ENCODE measurements at places on chromosomes 3 and 15.

DNA sequence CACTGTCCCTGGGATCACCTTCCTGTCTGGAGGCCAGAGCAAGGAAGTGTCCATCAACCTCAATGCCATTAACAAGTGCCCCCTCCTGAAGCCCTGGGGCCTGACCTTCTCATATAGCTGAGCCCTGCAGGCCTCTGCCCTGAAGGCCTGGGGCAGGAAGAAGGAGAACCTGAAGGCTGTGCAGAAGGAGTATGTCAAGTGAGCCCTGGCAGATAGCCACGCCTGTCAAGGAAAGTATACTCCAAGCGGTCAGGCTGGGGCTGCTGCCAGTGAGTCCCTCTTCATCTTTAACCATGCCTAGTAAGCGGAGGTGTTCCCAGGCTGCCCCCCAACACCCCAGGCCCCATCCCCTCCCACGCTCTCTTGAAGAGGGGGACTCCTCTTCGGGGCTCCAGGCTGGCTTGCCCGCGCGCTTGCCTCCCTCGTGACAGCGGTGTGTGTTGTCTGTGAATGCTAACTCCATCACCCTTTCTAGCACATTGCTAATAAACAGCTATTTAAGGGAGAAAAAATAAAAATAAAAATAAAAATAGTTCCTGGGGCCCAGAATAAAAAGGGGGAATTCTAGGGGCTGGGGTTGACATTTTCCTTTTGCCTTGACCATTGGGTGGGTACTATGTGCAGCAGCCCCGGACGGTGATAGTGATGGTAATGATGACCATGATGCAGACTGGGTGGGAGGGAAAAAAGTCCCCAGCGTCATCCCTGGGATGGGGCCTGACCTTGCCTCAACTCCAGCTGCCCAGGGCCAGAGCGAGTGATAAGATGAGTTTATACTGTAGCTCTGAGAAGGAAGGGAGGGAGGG, 3.3 kb upstream of the ALAS1 start:
- DNase-seq, result no peak

DNA sequence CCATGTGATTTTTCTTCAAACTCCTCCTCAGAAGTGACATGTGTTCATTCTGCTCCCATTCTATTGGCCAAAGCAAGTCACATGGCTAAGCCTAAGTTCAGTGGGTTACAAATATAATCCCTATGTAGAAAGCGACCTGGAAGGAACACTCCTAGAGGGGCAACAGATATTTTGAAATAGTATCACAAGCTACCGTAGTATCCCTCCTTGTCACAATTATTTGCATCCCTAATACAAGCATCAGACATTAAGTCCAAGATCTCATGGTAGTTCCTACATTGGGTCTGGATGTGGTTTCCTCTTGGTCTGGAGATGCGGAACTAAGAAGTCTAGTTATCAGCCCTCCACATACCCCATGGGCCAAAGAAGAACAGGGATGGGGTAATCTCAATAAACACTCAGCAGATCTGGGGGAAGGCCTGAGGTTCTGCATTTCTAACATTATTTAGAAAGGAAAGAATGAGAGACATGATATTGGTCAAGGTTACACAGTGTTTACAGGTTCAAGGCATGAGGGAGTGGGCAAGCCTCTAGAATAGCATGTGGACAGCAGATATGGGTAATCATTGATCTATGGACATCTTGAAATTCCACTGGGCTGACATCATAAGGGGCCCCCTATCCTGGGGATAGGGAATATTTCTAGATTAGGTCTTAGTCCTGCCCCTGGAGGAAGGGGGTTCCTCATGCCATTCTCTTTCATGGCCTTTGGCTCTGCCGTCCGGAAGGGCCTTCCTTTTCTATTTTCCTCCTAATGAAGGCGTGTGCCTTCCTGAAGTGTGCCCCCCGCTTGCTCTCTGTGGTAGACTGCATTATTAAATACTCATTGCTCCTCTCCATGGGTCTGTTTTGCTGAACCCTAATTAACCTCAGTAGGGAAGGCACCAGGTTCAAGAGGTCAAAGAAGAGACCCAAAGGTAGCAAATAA, 17.8 kb upstream of the ABHD2 start:
- DNase-seq, result peak; percentile 38

GRCh38 chr15:100759106-100759505, 120.5 kb upstream of the ALDH1A3 start:
- DNase-seq, result no peak

- DNase-seq, result no peak
Observed at GRCh38 chr3:89859757-89860156, 752.3 kb downstream of the EPHA3 start.

DNA sequence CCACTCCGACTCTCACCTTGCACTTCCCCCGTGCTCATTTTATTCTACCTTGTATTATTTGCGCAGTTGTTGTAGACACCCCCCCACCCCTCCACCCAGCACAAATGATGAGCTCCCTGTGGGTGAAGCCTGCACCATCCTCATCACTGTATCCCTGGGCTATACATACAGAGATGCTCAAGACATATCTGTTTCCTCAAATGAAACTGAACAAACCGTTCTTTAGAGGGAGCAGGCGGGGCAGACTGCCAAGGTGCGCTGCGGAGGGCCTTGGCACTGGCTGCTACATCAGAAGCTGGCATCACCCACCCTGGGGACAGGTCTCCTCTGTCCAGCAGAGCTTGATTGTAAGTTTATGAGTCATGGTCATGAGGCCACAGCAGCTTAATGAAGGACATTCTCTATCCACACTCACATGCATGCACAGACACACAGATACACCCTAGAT, 29.0 kb downstream of the ADCY5 start:
- DNase-seq, result no peak

GRCh38 chr3:167811031-167811430, 75.5 kb downstream of the SERPINI1 start:
- no peak for DNase-seq

- DNase-seq, result no peak
Observed at GRCh38 chr15:39896846-39897245, 23.2 kb downstream of the GPR176 start.

- DNase-seq, result peak; percentile 52
Observed at GRCh38 chr15:56871185-56871584, 47.3 kb upstream of the TCF12 start.

- no peak for DNase-seq
Observed at GRCh38 chr3:29176501-29176900, 104.4 kb upstream of the RBMS3 start.

GRCh38 chr15:67508407-67508806, 12.5 kb upstream of the C15orf61 start:
- DNase-seq, result no peak

DNA sequence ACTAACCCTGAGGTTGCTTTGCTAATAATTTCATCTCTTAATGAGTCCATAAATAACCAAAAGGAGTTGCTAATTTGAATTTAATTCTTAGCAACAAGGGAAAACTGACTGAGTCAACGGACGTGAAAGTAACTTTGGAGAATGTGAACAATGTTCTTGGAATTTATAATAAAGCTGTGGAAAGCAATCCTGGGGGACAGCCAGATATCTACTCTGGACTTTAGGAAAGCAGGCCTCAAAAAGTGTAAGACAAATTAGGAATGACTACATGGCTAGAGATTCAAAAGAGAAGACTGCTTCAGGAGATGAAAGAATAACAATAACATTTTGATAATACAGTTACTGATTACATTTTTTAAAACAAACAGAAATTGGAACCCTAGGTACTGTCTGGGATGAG, 318.4 kb upstream of the COL8A1 start:
- DNase-seq, result no peak

GRCh38 chr3:197866035-197866434, 75.0 kb downstream of the LRCH3 start:
- DNase-seq, result no peak

- no peak for DNase-seq
Observed at GRCh38 chr3:192262001-192262400, 465.3 kb downstream of the FGF12 start.

- no peak for DNase-seq
Observed at GRCh38 chr3:116199063-116199462, 246.2 kb downstream of the LSAMP start.

DNA sequence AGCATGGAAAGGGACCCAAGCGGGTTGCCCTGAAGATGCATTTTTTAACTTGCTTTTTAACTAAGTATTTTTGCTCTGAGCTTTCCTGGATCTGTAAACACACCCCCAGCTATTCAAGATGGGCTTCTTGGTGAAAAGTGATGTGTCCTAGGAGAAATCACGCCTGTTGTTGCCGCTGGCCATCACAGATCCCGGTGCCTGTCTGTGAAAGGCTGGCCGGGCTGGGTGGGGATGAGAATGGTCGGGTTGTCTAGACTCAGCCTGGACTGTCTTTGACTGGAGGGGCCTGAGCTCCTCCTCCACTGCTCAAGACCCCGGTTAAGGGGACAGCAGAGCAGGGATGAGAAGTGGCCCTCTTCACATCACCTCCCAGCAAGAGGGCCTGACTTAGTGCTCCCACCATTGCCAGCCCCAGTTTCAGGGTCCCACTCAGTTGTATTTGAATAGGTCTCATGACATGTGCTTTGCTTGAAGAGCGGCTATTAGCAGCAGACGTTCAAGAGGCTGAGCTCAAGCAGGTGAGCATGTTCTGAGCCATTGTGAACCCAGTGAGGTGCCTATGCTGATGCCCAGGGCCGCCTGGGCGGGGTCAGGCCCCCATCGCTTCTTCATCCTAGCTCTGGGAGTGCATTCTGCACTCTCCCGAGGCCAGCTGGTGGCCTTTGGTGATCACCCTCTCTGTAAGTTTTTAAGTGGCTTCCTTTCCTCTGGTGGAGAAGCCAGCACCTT, 79.9 kb downstream of the IGF1R start:
- DNase-seq, result no peak

DNA sequence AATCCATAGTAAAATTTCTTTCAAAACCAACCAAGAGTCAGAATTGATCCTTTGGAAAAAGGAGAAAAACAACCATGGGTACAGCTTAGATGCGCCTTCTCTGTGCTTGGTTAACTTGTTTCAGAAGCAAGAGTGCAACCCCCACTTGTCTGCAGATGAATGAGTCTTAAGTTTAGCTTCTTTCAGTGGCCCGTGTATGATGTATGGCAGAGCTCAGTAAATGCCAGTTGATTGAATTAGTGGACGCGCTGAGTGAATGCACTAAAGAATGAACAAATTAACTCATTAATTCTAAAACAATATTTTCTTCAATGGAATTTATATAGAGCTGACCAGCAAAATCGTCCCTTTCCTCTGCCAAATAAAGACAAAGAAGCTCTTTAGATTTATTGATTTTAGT, 67.0 kb upstream of the ARHGEF3 start:
- DNase-seq, result no peak

GRCh38 chr3:47239929-47240328, 42.7 kb downstream of the KIF9 start:
- no peak for DNase-seq

All from HepG2 (cell line).